Activated gamma-delta T cell treated with anti-CD3 and anti-CD28 coated beads, Interleukin-2, amount 50 U/mL, for 16 hours (primary cell): ENCODE measurements at places on chromosomes 7 and 10.

DNA sequence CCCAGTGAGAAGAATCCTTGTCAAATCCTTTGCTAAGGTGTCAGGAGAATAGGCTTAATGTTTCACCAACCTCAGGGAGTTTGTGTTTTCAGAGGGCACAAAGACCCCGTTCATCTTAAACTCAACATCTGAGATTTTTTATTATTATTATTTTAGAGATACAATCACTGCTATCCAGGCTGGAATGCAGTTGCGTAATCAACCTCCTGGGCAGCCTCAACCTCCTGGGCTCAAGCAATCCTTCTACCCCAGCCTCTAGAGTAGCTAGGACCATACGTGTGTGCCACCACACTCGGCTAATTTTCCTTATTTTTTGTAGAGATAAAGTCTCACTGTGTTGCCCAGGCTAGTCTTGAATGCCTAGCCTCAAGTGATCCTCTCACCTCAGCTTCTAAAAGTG, 599.2 kb downstream of the KCNMA1 start:
- DNase-seq, result no peak

- DNase-seq, result no peak
Measured at GRCh38 chr10:93445097-93445960, 36.8 kb downstream of the MYOF start.

- DNase-seq, result no peak
Measured at GRCh38 chr10:4125776-4126175, 340.8 kb upstream of the KLF6 start.

DNA sequence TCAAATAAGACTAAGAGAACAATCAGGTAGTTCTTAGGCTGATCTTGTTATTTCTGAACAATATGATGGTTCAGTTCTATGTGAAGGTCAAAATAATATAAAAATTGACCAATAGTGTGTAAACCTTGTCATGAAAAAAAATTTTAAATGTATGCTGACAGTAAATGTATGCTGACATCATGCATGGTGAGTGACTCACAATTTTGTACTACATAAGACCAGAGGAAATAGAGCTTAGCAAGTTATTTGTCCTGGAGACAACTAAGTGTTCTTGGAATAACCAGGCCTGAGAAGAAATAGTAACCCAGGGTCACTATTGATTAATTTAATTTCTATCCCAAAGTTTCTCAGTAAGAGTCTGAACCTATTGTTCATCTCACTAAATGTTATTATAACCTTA, 182.2 kb upstream of the PCDH15 start:
- no peak for DNase-seq

DNA sequence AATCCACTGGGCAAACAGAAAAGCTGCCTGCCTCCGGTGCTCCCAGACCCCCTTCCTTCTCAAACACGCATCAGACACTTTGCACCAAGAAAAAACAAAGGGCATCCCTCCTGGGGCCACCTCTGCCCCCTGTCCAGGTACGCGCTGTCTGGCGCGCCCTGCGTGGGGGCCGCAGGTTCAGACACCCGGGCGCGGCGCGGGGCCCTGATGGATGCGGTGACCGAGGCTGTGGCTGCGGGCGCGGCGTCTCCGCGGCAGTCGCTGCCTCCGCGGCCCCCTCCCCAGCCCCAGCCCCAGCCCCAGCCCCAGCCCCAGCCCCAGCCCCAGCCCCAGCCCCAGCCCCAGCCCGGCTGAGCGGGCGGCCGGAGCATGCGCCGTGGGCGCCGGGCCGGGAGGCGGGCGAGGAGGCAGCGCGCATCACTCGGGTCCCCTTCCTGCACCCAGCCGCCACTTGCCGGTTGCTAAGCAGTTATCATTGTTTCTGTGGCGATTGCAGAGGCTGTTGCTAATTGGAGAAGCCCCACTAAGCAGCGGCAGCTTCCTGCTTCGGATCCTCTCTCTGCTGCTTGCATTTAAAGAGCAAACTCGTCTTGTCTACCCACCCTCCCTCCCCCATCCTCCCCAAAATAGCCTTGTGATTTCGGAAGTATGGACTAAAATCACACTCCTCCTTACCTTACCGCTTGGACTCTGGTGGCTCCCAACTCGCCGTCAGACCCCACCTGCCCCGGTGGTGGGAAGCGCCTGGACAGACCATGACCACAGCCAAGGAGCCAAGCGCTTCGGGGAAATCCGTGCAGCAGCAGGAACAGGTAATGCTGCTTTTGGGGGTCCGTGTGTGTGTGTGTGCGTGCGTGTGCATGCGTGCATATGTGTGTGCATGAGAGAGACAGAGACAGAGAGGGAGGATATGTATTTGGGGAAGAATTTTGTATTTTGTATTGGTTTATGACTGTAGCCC, 252.8 kb downstream of the DPP6 start:
- DNase-seq, result no peak

- no peak for DNase-seq
Measured at GRCh38 chr10:46547541-46548497, 8.6 kb downstream of the GPRIN2 start.

DNA sequence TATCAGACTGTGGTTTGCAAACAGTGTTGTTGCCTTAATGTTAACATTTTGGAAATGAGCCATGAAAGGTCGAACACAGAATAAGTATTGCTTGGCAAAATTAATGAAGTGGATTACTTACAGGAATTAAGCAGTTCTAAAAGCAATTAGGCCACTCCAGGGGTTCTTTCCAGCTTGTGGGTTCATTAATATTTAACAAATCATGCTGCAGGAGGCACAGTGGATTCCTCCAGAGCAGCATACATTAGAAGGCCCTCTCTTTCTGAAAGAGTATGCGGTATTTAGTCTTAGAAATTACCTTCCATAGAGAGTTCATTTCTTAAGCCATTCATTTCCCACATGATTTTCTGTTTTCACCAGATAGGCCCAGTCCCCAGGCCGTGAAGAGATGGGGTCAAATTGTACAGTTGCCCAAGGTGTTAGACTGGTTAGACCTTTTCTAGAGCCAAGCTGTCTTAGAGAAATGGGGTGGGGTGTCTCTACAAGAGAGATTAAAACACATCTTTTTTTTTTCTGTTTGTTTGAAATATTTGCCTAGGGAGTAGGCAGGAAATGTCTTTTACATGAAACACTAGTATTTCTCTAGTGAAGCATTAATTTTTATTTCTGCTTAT, 40.0 kb upstream of the AGR3 start:
- no peak for DNase-seq

DNA sequence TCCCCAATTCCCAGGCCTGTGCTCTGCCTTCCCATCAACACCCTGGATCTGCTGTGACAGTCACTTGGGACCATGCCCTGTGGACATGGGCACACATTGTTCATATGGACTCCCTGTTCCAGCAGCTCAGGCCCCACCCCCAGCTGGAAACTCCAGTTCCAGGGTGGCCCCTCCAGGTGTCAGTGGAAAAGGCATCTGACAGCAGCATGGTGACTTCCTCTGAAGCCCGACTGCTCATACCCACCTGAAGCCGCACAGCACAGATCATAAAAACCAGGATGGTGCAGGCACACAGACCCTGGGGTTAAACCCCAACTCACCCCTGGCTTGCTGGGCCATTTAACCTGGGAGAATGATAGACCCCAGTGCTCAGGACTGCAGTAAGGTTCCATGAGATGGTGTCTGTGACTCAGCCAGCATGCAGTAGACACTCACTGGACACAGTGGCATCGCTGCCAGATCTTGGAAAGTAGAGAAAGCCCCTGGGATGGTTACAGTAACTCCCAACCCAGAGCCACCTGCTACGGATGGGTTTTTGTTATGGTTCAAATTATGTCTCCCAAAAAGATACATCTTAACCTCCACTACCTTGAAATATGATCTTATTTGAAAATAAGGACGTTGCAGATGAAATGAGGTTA, 72.6 kb upstream of the NANOS1 start:
- DNase-seq, result no peak

DNA sequence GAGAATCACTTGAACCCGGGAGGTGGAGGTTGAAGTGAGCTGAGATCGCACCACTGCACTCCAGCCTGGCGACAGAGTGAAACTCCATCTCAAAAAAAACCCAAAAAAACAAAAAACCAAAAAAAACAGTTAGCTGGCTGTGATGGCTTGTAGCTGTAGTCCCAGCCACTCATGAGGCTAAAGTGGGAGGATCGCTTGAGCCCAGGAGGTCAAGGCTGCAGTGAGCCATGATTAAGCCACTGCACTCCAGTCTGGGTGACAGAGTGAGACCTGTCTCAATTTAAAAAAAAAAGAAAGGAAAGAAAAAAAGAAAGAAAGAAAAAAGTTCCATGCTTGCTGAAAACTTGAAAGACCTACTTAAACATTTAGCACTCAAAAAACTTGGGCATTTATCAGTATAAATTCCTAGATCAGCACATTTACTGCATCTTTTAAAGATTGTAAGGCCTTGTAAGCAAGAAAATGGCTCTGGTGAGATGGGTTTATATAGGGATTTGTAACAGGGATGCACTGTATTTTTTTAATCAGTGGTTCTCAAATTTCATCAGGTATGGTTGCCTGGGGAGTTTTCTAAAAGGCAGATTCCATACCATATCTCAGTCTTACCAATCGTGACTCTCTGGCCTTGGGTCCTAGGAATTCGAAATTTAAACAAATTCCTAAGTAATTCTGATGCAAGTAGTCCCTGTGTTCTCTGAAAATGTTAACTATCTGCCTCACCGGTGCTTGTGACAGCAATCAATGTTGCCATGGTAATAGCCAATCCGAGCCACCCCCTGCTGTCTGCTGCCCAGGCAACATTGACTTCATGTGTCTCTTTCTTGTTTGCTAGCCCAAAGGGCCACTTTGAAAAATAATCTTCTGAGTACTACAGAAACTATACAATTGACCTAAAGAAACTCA, 11.5 kb upstream of the NT5C2 start:
- no peak for DNase-seq

- DNase-seq, result no peak
Measured at GRCh38 chr7:35818513-35818912, 17.7 kb downstream of the SEPTIN7 start.

DNA sequence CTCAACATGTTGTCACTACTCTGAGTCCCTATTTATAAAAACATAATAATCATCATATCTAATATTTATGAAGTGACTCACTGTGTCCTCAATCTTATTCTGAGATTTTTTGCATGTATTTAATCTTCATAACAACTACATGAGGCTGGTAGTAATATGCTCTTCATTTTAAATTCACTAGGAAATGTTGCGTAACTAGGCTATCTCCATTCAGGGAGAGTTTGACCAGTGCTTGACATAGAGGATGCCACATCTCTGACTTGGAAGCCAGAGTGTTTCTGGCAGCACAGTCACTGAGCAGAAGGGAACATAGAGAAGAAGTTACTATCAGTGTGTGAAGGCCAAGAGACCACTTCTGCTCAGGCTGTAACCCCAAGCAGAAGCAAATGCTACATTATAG, 88.9 kb downstream of the FAM13C start:
- DNase-seq, result no peak

DNA sequence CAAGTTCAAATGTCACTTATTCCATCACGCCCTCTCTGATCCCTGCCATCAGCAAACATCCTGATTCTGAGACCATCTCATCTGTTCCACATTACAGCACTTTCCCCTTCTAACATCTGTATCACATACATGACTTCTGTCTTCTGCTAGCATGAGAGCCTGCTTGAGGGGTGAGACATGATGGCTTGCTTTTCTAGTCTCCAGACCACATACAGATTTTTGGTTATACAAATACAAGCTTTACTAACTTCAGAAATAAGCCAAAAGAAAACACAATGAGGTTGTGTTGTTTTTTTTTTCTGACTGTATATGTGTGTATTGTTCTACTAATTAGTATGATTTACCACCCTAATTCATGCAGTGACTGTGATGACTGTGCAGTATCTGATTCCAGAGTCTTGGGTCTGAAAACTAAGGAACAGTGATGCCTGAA, 34.3 kb downstream of the NAPEPLD start:
- no peak for DNase-seq

DNA sequence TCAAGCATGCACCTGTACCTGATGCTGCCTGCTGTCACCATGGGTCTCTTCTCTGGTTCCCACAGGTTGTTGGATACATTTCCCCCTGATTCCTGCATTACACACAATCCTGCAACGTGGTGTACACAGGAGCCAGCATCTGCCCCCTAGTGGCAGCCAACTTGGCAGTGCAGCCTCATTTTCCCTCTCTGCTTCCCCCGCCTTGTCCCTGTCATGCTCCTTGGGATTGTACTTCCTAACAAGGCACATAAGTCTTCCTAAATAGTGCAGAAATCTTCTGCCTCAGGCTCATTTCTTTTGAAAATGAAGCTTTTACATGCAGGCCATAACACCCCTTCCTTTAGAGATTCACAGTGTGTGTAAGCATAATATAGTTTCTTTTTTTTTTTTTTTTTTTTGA, 387.5 kb downstream of the CCSER2 start:
- DNase-seq, result no peak

DNA sequence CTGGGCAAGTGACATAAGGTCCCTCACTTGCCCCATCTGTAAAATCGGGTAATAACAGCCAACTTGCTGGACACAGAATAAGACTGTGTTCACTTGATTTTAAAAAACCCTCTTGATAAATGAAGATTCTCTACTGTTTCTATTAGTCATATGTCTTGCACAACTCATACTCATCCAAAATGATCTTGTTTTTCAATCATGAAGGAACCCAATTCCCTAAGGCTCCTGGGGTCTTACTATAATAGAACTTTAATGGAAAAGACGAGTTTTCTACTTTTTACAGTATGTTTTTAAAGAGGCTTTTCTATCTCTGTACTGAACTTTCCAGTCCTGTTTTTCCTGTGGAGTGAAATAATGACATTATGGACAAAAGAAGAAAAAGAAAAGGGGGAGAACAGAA, 103.8 kb downstream of the ARID5B start:
- DNase-seq, result no peak

DNA sequence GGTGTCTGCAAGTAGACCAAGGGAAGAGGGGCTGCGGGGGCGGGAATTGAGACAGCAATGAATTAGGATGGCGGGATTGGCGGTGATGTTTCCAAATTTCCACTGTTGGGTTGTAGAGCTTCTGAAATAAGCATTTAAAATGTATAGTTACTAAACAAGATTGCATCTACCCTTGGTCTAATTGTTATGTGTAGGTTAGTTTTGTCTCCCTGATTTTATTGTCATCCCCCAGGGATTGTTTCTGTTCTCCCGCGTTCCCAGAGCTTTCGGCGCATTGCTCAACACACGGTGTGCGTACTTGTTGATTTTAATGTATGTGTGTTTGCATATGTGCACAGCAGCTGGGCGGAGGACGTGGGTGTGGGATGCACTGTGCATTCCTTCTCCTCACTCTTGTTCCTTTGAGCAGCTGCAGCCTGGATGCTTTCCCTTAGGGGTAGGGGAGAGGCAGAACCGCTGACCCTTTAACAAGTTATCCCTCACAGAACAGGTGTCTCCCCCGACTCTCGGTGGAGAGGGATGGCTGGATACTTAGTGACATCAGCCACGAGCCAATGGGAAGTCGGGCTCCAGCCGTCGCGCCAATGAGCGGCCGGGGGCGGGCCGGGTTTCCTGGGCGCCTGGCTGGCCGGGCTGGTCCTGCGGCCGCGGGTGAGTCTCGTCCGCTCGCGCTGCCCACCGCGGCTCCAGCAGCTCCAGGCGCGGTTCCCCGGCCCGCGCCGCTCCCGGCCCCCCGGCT, at the start of gene TSPAN33:
TSS of gene TSPAN33 (plus strand) at position 613 of the 739 bp plus-strand sequence. CDS start 274 bp downstream, outside the sequence.
- peak; percentile 25 for DNase-seq

GRCh38 chr10:75265856-75266255, 30.1 kb upstream of the COMTD1 start:
- no peak for DNase-seq

- DNase-seq, result no peak
Measured at GRCh38 chr10:66737241-66737640, 188.6 kb upstream of the LRRTM3 start.

GRCh38 chr10:72744566-72744965, 52.6 kb downstream of the MCU start:
- DNase-seq, result no peak
